Nephron progenitor cell (in vitro differentiated cells): ENCODE measurements at places on chromosomes 4 and X.

- no peak for DNase-seq
Observed at GRCh38 chrX:40966213-40966820, 118.9 kb upstream of the USP9X start.

DNA sequence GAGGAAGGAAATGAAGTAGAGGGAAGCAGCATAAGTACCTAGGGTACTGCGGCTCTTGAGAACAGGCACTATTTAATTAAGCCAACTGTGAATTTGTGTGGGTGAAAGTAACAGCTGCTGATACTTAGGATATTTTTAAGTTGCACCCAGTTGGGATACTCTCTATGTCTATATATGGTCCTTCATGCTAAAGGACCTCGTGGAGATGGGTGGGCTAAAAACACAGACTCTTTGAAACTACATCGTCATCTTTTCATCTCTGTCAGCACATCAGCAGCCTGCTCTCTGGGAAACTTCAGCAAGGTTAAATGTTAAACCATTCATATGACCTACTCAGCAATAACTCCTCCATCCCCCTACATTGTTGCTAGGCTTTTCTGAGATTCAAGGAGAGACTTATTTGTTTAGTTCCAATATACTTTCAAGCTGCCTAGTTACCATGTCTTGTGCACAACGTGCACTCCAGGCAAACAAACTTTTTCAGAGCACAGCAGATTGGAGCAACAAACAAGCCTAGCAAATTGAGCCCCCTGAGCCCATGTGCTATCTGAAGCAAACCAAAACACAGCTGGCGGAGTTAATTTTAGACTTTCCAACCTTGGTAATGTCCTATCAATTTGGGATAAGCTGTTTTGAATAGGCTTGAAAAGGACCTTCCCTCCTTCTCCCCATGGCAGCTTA is 6.2 kb upstream of the MOB1B start:
- no peak for DNase-seq

DNA sequence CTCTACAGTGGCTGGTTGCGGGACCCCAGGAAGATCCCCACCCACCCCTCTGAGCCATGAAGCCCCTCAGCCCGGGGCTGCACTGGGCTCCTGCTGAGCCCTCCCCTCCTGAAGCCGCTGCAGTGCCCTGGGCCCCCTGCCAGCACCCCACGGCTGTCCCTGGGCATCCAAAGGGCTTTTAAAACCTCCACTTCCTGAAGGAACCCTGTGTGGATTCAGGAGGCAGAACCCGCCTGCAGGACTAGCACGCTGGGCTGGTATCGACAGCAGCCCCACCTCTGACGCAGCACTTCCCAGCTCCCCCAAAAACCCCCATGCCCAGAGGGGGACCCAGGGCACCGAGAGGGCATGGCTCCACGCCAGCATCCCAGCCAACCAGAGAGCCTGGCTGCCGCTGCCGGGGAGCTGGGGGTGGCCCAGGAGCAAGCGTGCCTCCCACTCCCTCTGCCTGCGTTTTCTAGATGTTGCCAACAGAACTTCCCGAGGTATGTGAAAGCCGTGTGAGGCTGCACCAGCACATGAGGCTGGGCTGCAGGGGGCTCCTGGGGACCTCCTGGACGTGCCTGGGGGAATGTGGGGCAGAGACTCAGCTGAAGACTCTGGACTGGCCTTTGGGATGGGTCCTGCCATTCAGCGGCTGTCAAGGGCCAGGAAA is 6.3 kb downstream of the MXD4 start:
- DNase-seq = no peak

DNA sequence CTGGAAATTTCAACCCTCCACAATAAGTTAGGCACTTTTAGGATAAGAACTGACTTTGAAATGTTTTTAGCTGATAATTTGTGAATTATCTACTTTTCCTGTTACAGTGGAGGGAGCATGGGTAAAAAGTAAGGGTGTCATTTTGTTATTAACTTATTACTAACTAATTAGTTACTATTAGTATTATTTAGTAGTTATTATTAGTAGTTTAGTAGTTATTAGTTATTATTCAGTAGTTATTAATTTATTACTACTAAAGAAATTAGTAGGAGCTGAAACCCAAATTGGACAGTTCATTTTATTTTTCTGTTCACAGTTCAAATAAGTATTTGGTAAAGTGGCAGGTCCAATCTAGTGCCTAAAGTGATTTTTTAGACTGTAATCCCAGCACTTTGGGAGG is 5.4 kb downstream of the ADH1A start:
- DNase-seq = no peak

DNA sequence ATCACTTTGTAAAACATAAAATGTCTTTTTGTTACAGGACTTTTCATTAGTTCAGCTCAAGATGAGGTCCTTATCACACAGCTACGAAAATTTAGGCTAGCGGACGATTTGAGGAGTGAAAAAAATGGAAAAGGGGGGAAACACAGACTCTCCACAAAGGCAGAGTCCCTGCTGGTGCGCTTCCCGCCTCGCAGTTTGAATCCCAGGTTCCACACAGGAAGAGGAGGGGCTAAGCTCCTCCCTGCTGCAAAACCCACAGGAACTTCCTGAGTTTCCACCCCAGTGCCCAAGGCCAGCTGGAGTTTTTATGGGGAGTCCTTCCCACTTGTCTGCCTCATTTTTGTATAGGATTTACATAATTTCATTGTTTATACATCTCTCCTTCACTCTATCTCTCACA is 11.2 kb downstream of the ADAM29 start:
- DNase-seq = no peak

DNA sequence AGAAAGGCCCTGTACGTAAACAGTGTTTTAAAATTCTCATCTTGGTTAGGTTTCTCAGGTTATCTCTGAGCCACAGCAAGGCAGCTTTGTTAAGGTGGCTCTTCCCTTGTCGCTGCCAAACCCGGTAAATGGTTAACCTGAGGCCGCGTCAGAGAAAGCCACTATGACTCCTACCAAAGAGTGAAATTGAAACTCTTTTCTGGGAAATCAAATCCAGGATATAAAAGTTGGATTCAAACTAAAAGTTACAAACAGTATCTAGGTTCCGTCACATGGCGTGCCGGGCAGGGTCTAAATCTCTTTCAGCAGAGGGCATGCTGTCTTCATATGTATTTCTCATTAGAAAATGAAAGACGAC is 433 bp downstream of the MMAA start:
- DNase-seq = no peak

DNA sequence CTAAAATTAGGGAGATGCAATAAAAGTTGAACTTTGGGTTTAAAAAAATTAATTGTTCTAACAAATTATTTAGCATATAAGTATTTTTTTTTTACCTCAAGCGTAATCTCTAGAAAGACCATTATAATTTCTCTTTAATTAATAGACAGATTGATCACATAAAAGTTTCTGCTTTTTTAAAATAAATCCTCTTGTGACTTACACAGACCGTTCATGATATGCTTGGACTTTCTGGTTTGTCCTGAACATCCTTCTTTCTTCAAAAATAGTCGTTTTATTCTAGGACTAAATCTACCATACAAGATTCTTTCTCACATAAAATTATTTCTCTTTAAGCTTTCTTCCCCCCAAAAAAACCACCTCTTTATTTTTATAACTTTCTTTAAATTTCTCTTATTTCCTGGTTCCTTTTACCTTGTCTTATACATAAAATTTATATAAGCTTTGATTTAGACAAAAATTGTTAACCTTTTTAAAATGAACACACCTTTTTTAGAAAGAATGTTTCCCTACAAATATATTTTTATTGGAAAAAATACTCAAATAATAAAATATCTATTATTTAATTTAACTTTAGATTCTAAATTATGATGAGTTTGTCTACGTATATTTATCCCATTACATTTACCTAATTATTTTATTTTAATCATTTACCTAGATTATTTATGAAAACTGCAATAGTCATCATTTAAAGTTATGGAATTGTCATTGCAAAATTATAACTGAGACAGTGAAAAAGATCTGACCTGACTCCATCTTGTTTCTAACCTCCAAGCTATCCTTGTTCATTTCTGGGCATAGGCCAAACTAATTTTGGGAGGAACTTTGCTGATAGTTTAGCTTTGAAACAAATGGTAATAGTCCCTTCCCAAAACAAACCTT is 37.6 kb downstream of the PGRMC2 start:
- DNase-seq = no peak

GRCh38 chrX:151801980-151802379 is 67.4 kb downstream of the CNGA2 start:
- DNase-seq = no peak

DNA sequence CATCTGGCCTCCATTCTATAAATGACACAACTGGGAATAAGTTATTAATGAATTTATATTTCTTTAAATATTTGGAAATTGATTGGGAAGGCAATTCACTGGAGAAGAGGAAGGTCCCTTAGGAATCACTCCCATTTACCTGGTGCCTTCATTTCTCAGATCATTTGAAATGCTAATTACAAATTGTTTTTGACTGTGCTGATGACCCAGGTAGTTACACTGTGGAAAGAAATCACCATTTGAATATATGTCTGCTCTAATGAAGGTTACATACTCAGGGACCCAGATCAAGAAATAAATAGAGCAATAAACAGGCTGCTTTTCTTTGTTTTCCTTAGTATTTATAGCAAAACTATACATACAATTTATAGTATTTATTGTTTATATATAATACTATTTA is 1759.1 kb downstream of the ARAP2 start:
- DNase-seq = no peak

DNA sequence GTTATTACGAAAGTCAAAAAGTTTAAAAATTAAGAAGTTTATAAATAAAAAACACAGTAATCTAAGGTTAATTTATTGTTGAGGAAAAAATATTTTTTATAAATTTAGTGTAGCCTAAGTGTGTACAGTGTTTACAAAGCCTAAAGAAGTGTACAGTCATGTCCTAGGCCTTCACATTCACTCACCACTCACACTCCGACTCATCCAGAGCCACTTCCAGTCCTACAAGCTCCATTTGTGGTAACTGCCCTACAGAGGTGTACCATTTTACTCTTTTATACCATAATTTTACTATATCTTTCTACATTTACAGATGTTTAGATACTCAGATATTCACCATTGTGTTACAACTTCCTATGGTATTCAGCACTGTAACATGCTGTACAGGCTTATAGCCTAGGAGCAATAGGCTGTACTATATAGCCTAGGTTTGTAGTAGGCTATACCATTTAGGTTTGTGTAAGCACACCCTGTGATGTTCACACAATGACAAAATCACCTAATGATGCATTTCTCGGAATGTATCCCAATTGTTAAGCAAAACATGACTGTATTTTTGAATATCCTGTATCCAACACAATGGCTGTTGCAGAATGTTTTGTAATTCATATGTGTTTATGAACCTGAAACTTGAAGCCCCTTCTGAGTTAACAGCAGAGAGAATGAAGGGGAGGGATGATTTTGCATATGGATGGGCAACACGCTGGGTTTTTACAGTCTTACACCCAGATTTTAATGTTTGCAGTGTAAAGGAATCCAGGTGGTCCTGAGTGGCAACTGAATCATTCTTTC is 3.1 kb downstream of the PPBP start:
- no peak for DNase-seq

DNA sequence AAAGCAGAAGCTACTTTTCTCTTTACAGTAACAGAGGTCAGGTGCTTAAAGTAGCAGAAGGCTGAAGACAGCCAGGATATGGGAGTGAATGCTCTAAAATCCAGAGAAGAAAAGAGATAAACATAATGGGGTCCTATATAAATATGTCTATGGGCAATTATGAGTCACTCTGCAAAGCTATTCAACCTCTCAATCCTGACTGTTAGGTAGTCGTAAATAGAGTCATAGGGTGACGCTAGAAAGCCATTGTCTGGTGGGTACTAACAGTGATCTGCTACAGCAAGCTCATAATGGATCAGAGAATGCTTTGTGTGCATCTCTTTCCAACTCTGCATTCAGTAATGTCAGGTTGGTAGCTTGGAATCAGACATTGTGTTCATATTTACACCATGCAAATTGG is 53.5 kb upstream of the PDE5A start:
- DNase-seq = no peak

DNA sequence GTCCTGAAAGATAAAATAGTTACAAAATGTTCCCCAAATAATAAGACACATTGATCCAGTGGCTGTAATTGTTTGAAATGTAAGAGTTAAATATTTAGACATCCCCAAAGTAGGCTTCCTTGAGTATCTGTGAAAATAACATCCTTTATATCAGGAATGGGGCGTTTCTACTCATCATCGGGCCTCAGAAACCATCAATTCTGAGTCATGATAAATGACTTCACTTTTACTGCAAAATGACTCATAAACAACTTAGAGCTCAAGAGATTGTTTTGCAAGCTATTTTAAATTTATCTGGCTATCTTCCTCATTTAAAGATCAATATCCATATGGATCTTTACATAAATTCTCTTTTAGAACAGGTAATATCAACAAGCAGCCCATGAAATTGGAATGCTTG is 369.4 kb upstream of the CNKSR2 start:
- DNase-seq = no peak

DNA sequence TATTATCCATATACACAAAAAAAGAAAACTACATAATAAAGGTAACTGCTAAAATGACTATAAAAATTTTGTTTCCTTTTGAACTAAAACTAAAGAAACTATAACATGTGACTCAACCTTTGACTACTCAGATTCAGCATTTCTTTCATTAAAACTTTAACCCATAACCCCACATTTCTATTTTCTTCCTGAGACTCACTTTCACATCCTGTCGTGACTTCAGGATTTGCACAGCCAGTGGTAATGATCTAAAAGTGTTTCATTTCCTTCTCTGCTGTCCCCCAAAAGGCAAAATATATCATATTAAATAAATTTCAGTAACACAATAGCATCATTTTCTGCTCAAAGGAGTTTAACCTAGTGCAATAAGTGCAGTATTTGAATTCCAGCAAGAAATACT is 1022.4 kb upstream of the DIAPH2 start:
- no peak for DNase-seq

GRCh38 chrX:114906984-114907510 is 110.4 kb downstream of the IL13RA2 start:
- no peak for DNase-seq

DNA sequence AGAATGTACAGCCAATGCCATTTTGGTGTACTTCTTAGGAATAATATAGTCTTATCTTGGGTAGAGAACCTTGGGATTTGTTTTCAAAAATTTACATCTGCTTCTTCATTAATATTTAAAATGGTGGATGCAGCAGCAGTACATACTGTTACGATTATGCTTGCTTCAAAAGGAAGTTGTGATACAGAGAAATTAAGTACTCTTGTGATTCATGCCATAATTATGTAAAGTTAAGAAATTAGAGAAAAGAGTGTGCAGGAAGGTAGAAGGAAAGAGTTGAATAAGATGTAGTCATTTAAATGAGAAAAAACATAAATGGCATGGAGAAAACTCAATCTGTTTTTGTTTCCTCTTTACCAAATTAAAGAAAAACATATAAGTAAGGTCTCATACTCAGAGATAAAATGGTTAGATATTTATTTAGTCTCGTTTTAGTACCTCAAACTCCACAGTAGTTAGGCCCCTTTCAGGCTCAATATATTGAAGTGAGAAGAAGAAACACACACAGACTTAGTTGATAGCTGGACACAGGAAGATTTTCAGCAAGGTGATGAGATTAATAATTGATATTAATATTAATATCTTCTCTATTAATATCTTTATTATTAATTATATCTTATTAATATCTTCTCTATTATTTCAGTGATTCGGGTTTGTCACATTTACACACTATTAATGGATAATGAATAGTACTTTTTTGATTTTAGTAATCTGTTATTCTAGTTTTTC is 70.1 kb upstream of the HPGD start:
- DNase-seq = no peak
